Sigmoid colon (tissue), 7 donors: ENCODE measurements at places on chromosomes 16 and 17. TPM values are rescaled to one million over a fixed set of nuclear protein-coding genes. Genes with fewer than 3 reads are reported as not detected.

The KRTAP3-1 gene
- not detected for polyA plus RNA-seq

The SEPTIN1 gene
- polyA plus RNA-seq = 1.2 TPM

The CHST4 gene
- polyA plus RNA-seq = not detected

The KRT39 gene
- not detected for polyA plus RNA-seq
